CD4-positive, alpha-beta T cell treated with Interleukin-12 subunit alpha and Interleukin-12 subunit beta, for 1 hour (primary cell): ENCODE measurements at places on chromosomes 4 and X.

DNA sequence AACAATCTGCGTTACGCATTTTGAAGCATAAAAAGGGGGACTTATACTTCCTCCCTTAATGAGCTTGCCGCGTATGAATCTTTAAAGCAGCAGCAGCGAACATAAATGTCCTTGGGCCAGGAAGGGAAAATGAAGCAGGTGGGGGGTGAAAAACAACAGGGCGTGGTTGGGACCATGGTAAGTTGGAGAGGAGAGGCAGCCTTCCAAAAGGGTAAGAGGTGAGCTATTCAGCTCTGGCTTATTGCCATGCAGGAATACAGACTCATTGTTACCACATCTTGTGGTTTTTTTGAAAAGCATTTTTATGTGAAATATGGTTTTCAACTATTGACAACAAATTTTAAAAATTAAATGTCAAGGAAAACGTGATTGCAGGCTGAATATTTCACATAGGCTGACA is 710.7 kb upstream of the FAM241A start:
- DNase-seq, result no peak

GRCh38 chr4:183760326-183760725 is 101.2 kb downstream of the TRAPPC11 start:
- no peak for DNase-seq

- DNase-seq, result no peak
Observed at GRCh38 chrX:9569876-9570301, 105.0 kb downstream of the TBL1X start.

- no peak for DNase-seq
Observed at GRCh38 chr4:3010998-3011397, 47.6 kb downstream of the GRK4 start.

DNA sequence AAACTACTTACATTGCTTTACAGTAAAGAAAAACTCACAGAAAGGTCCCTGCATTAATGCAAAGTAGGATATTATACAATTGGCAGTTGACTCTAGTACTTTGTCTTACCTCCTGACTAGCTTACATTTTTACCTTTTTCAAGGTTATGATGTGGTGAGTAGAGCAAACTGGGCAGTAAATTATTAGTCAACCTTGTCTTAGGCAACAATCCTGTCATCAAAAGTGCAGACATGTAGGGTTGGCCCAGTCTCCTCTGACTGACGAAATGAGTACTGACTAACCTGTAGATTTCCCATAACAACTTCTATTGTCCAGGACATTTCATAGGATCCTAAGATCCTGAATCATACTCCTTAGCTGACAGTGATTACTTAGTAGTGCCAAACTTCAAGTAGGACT is 142.0 kb upstream of the NUDT6 start:
- no peak for DNase-seq

DNA sequence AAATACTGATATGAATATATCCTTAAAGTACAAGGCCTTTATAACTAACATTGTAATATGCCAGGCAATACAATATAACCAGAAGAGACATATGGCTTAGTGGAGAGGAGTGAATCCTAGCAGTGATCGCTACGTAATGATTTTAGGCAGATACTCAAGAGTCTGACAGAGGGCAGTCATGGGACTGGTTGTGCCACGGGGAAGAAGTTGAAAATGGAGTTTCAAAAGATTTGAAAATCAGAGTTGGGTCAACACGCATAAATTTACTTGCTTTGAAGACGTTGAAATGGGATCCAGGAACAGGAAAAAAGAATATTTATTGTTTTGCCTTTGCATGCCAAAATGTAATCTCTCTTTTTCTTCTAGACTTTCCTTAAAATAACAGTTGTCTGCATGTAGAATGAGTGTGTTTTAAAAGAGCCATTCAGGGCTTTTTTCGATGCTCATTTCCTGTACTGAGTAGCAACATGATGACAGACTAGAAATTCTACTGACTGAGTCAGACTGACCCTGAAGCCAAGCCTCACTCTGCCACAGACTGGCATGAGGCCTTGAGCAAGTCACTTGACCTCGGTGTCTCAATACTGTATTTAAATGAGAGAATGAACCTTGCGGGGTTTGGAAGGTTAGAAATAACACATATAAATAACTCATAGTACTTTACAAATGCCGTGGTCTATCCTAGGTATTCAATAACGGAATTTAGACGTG is 8.1 kb upstream of the SMS start:
- no peak for DNase-seq

DNA sequence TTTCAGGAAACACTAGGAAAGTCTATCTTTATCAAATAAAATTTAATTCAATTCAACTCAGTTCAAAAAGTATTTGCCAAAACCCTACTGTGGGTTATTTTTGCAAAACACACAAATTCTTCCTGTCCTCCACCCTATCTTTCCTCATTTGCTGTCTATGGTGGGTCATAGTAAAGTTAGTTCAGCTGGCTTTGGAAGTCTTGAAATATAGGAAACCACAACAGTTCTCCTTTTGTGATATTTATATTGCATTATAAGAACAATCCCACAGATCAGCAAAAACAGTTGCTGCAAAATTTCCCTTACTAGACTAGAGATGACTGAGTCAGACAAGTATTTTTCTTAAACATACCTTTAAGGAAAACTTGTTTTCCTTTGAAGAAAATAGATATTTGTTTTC is 22.2 kb downstream of the CYBB start:
- DNase-seq, result no peak

- no peak for DNase-seq
Observed at GRCh38 chr4:183287309-183287659, 32.8 kb downstream of the CLDN22 start.

DNA sequence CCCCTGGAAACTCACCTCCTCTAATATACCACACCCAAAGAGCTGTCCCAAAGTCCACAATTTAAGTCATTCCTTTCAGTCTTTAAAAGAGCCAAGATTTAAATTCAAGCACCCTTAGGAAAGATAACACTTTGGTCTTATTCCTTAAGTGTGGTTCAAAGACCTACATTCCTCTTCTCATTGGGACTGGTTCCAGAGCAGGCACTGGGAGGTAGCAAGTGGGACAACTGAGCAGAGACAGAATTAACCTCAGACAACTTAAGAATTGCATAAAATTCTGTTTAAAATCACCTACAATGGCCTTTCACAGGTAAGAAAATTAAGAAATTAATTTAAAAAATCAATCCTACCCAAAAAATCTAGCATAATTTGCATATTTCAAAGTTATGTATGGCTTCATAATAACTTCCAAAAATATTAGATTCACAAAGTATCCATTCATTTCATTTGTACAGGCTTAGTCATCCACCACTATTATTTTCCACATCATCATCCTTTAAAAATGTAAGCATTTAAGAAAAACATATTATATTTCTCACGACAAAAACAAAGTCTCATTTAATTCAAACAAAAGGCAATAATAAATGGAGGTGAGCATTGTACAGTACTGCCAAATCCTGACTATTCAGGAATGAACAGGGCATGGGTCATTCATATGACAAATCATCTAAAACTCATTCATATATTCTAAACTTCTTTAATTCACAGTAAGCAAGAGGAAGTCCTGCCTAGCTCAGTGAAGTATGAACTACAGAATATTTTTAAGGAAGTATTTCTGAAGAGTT is 13.6 kb downstream of the PRSS12 start:
- no peak for DNase-seq

DNA sequence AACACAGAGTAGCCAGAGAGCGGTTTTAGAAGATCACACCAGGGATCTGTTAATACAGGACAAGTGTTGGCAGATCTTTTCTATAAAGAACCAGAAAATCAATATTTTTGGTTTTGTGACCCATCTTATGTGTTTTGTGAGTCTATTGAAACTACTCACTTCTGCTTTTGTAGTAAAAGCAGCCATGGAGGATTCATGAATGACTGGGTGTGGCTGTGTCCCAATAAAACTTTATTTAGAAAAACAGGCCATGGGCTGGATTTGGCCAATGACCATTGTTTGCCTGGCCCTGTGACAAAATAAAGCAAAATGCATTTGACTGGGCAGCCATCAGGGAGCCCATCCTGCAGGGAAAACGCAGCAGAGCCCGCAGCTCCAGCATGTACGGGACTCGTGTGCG is 99.9 kb upstream of the ADRA2C start:
- DNase-seq, result no peak
